ENCODE measurements at places on chromosomes 6 and 20.

- DNase-seq: no peak
These were observed 201.8 kb upstream of the LRFN2 start for GRCh38 chr6:40788661-40789655.

DNA sequence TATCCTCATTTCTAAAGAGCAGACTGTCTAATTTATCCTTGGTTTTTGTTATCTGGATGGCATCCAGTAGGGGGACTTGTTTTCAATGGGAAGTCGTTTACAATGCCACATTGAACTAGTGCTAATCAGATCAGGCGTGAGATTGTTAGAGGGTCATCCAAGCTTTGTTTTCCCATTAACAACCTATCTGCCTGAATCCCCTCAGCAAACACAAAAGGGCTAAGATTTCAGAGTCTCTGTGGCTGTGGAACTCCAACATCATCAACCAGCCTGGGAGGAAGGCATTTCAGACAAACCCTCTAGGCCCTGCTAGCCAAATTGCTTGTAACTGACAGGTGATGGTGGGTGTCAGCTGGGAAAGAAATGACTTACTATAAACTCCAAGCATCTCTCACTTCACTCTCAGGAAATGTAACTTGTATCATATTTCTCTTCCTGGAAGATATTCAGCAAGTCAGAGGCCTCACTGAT is 47.7 kb downstream of the COL19A1 start:
- DNase-seq: no peak

DNA sequence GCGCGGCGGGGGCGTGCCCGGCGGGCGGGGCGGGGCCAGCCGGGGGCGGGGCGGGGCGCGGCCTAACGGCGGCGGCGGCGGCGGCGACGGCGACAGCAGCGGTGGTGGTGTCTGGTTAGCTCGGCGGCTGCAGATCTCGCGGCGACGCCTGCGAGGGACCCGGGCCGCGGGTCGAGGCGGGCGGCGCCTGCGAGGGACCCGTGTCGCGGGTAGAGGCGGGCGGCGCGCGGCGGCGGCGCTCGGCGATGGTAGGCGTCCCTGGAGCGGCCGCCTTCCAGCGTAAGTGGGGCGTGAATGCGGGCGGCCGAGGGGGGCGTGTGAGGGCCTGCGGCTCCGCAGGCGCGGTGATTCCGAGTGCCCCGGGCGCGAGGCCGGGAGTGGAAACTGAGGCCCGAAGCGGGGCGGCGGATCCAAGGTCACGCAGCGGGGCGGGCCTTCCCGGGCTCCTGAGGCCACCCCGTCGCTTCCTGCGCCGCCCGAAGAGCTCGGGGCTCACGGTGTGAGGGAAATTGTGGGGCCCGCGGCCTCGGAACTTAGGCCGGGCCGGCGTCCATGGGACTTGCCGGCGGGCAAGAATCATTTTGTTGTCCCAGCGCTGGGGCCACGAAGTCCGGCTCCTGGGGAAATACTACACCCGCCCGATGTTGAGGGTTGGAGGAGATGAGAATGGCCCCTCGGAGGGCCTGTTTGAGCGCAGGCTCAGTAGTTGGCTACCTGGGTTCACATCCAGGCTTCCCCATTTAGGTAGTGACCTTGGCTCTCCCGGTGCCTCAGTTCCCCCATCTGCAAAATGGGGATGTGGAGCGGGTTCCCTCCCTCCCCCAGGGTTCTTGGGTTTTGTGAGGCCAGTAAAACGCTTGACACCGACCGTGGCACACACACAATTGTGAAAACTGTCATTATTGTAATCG is at the start of gene CBFA2T2:
Gene CBFA2T2 (plus strand): TSS at position 74 of the 911 bp plus-strand sequence. CDS start 172 bp downstream, at position 246.
- DNase-seq: no peak

- DNase-seq: no peak
These were observed 9.8 kb downstream of the PI16 start for GRCh38 chr6:36964349-36964748.

GRCh38 chr20:57712851-57713504 is 3.2 kb upstream of the PMEPA1 start:
- DNase-seq: no peak

- no peak for DNase-seq
These were observed 22.4 kb upstream of the TMEM217 start for GRCh38 chr6:37280162-37280887.

- DNase-seq: peak; percentile 51
These were observed at the start of gene UBE3D for GRCh38 chr6:83065511-83066192. TSS of gene UBE3D (minus strand) at chr6:83065841. CDS start at chr6:83065718, 123 bp downstream.

GRCh38 chr6:38508286-38508685 is 131.4 kb downstream of the BTBD9 start:
- DNase-seq: no peak

DNA sequence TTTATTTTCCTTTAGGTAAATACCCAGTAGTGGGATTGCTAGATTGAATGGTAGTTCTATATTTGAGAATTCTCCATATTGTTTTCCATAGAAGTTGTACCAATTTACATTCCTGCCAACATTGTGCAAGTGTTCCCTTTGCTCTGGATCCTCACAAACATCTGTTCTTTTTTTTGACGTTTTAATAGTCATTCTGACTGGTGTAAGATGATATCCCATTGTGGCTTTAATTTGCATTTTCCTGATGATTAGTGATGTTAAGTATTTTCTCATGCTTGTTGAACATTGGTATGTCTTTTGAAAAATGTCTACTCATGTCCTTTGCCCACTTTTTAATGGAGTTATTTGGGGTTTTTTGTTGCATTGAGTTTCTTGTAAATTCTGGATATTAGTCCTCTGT is 85.6 kb downstream of the UBE3D start:
- DNase-seq: no peak

DNA sequence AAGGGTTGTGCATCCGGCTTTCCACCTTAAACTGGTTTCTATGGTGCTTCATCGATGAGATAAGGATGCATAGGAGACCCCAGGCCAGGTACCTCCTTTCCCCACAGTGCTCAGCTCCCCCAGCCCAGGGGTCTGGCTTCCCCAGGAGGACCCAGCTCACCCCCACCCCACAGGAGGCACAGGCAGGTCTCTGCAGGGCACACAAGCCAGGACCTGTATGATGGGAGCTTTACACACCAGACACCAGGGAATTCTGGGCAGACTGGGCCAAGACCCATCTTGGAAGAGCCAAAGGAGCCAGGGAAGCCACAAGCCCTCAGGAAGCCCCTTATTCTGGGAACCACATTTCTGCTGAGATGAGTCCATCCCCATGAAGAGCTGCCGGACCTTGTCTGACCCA is 29.6 kb downstream of the UBD start:
- no peak for DNase-seq
